ENCODE measurements at places on chromosomes 13 and 19. TPM values are rescaled to one million over a fixed set of nuclear protein-coding genes. Genes with fewer than 3 reads are reported as not detected.

Gene USP12
- 34.2 TPM for total RNA-seq

DNA sequence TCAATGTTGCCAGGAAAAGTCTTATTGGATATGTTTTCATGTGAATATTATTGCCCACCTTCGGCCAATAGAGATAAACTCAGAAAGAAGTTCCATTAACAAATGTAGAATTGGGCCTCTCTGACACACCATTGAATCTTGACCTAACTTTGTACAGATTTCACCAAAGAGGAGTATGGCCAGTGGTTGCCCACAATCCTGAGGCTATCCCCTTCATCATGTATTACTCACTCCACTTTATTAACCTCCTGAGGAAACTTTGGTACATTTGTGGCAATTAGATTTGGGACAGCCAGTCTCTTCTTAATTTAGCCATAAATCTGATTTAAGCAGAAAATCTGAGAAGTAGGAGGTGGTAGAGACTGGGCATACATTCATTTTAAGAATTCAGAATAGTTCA is 53.3 kb upstream of the POSTN start:
- no peak for DNase-seq

- no peak for DNase-seq
These were observed 396.9 kb upstream of the SLITRK5 start for GRCh38 chr13:87274209-87274819.

DNA sequence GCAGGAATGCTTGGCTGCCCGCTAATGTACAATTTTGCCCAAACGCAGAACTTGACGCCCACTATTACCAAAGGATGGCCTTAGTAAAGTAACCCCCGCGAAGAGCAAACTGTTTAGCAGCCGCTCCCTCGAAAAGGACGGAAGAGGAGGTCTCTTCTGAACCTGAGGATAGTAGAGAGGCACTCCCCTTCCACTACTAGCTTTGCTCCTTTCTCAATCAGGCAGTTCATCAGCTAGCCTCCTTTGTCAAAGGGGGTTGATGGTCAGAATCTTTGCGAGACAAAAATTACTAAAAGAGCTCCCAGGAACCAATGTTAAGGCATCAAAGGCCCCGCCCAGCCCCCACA is 534 bp downstream of the CAB39L start:
- no peak for DNase-seq

DNA sequence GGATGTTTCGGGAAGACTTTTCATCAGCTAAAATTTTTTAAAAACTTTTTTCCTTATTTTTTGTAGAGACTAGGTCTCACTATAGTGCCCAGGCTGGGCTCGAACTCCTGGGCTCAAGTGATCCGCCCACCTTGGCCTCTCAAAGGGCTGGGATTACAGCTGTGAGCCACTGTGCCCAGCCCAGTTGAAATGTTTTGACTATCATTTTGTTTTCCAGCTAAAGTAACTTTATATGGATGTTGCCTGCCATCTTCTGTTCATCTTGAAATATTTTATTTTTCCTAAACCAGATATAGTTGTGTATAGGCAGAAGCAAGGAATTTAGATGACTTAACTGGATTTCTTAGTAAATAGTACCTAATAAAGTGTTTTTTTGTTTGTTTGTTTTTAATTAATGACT is 7.0 kb downstream of the CAB39L start:
- DNase-seq: no peak

- DNase-seq: no peak
These were observed 63.4 kb downstream of the RYR1 start for GRCh38 chr19:38496603-38497487.

- DNase-seq: no peak
These were observed 1584.2 kb upstream of the SLC10A2 start for GRCh38 chr13:104650431-104650830.

DNA sequence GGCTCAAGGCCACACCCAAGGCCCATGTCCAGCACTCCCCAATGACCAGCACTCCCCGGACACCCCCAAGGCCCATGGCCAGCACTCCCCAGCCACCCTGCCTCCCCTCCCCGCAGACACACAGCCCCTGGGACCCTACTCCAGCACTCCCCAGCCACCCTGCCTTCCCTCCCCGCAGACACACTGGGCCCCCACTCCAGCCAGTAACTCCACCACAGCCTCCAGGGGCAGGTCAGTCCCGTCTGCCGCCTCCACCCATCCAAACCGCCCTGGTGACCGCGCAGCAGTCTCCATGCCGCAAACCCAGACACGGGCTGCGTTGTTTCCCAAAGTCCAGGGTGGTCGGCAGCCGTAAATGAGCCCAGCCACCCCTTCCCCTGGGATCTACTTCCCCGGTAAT is 70.7 kb downstream of the SPACA7 start:
- no peak for DNase-seq

DNA sequence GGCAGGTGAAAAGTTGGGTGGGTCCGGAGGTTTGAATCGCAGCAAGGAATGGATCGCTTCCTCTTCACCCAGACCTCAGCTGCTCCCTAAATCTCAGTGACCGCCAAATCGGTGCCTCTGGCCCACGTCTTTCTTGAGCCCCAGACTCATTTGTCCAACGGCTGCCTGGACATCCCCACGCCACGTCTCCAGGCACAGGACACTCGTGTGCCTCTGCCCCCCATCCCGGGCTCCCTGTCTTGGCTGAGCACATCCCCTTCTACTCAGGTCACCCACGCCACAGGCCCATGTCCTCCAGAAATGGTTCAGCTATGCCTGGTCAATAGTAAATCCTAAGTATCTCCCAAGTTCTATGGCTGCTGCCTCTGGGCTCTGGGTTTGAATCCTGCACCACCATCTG is 56.6 kb downstream of the CDADC1 start:
- no peak for DNase-seq

Gene PABPC3
- 0.11 TPM for total RNA-seq

Gene KL
- not detected for total RNA-seq
